ENCODE measurements at places on chromosomes 5 and 9.

DNA sequence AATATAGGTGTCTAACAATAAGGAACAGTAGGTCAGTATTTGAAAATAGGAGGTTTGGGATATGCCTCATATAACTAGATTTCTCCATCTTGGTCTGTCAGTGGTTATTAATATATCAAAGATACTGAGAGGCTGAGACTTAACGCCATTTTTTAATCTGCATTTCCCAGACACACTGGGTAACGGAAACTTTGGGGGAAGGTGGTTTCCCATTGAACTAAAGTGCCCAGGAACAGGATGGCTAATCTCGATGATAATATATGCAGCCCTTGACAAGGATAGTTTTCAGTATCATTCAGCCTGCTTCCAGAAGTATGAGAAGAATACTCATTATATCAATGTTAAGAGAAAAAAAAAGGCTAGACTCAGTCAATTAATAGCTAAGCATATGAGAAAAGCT is 30.7 kb downstream of the EFNA5 start:
- no peak for DNase-seq

- DNase-seq: no peak
These were observed 30.1 kb upstream of the TENT2 start for GRCh38 chr5:79582186-79582585.

GRCh38 chr5:28415791-28416443 is 1377.5 kb upstream of the CDH9 start:
- DNase-seq: no peak

DNA sequence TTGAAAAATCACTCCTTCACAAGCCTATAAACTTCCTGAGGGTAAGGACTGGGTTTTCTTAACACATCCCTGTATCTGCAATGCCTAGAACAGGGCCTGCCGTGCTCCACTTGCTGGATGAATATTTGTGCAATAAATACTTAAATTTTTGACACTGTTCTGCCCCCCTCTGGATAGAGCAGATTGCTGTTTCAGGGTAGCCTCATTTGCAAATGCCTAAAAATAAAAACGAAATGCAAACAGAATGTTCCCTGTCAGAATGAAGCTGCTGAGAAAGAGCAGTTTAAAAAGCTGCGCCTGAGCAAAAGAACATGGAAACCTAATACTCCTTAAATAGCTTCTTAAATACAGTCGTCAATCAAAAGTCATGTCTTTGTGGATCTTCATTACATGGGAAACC is 385.3 kb downstream of the PRELID2 start:
- no peak for DNase-seq

- DNase-seq: no peak
These were observed 597.3 kb upstream of the SGCD start for GRCh38 chr5:155729684-155730059.

DNA sequence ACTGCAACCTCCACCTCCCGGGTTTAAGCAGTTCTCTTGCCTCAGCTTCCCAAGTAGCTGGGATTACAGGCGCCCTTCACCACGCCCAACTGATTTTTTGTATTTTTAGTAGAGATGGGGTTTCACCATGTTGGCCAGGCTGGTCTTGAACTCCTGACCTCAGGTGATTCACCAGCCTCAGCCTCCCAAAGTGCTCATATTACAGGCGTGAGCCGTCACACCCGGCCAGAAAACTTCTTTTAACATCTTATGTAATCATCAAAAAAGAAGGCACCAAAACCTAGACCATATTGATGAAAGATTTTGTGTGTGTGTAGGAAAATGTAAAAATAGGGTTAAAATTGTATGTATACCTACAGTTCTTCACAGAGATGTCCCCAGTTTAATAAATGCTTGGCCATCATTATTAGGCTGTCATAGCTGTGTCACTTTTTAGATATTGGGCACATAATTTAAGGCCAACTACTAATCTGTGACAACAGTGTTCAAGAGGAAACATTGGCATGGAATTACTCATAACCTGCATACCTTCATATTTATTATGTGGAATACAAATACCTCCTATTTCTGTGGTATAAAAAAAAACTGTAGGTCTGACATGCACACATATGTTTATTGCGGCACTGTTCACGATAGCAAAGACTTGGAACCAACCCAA is 44.4 kb downstream of the RAD50 start:
- DNase-seq: no peak

DNA sequence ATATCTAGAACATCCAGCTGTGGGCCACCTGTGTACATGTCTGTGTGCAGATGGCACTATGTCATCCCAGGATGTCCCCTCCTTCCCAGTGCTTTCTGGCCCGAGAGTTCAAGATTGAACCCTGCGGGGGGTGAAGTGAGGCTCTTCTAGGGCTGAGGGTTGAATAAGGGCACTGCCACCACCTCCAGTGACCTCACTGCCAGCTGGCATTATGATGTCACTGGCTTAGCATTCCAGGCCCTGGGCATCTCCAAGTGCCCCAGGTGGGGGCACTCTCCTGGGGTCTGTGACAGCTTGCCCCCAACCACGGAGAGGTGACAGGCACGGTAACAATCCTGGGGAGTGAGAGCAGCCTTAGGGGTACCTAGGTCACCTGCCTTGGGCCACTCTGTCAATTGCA is 27.1 kb downstream of the CXXC5 start:
- DNase-seq: no peak

DNA sequence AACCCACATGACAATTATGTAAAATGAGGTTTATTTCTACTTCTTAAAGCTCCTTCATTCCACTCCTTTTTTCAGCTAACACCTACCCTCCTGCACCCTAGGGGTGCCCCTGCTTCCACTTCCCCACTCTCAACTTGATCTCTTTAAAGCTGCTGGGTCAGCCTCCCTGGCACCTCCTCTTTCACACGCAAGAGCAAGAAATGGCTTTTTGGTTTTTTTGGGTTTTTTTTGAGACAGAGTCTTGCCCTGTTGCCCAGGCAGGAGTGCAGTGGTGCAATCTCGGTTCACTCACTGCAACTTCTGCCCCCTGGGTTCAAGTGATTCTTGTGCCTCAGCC is 64.4 kb downstream of the SUSD1 start:
- no peak for DNase-seq

GRCh38 chr9:90834828-90835595 is 33.4 kb downstream of the SYK start:
- peak; percentile 19 for DNase-seq

GRCh38 chr9:36765077-36765390 is 192.3 kb downstream of the MELK start:
- no peak for DNase-seq

- DNase-seq: no peak
These were observed 1280.2 kb upstream of the C9orf72 start for GRCh38 chr9:28853477-28853876.
